Caki2 (cell line): ENCODE measurements at places on chromosomes 6 and 20.

DNA sequence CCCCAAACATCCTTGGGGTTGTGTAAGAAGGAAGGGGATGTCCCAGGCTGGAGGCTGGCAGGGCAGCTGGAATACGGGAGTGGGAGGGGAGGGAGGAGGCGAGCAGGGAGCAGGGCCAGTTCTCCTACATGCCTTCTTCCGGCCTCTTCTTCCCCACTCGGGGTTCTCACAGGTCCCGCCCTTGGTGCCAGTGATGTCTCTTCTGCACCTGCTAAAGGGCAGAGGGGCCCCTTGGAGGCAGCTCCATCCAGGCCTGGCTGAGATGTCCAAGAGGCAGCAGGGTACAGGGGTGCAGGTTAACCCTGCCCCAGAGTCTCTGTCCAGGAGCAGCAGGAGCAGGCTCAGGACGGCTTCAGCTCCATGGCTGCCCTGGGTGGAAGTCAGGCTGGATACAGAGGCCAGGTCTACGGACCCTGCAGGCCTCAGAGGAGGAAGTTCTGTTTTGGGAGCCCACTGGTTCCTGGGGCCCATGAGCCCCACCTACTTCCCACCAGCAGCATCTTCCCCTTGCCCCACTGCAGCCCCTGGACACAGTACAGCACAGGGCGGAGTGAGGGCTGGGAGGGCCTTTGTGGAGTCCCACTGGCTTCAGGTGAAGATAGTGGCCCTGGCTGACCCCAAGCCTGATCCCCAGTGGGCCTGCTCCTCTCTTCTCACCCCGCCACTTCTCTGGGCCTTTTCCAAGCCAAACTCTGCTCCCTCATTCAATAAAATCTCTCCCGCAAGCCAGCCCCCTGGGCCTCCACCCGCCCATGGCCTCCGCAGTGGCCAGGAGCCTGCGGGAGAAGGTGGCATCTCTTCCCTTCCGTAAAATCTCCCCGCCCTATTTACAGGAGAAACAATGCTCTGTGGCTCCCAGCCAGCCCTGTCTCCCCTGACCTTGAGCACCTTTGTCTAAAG lies 60.4 kb downstream of the YTHDF1 start:
- no peak for DNase-seq

- DNase-seq = no peak
Measured at GRCh38 chr6:5723841-5724691, 282.7 kb downstream of the NRN1 start.

DNA sequence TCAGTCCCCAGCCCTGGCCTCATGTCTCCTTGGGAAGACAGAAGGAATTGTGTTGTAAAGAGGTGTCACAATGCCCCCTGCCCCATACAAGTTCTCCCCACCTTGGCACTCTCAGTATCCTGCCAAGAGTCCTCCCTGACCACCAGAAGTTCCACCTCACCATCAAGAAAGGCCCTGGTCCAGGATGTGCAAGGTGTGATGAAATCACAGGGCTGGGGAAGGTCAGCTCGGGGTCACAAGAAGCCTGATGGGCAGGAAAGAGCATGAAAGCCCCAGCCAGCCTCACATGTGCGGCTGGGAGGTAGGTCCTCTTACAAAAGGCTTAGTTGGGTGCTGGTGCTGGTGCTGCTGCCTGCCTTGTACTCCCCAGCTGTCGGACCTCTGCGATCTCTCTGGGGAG lies 12.9 kb upstream of the C6orf132 start:
- no peak for DNase-seq

DNA sequence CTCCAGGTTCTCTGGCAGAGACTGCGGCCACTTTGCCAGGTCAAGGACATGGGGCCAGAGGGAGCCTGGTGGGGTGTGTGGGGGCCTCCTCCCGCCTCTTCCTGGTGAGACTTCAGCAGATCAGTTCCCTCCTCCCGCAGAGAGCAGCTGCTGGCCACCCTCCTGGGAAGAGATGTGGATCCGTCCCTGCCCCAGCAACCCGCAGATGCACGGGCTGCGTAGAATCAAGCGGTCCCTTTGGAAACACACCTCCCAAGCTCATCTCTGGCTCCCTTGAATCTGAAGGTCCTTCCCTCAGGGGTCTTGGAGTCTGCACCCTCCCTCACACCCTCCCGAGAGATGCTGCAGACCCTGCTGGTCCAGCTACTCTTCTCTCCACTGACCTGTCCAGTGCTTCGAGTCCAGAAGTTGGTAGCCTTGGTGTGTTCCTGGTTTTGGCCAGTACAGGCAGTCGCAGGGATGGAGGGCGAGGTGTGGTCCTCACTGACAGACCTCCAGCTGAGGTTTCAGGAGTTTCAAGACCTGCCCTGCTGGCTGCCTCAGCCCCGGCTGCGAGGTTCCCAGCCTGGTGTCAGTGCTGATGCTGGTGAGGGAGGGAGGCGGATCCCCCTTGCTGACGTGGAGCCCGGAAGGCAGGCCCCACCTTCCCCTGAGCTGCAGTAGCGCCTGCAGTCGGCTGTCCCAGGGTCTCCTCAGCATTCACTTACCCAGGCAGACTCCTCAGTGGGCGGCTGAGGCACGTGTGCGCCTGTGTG lies at the start of gene NPBWR2:
Gene NPBWR2 (minus strand): TSS at position 585 of the 755 bp plus-strand sequence. CDS start 734 bp downstream, outside the sequence.
- no peak for DNase-seq

DNA sequence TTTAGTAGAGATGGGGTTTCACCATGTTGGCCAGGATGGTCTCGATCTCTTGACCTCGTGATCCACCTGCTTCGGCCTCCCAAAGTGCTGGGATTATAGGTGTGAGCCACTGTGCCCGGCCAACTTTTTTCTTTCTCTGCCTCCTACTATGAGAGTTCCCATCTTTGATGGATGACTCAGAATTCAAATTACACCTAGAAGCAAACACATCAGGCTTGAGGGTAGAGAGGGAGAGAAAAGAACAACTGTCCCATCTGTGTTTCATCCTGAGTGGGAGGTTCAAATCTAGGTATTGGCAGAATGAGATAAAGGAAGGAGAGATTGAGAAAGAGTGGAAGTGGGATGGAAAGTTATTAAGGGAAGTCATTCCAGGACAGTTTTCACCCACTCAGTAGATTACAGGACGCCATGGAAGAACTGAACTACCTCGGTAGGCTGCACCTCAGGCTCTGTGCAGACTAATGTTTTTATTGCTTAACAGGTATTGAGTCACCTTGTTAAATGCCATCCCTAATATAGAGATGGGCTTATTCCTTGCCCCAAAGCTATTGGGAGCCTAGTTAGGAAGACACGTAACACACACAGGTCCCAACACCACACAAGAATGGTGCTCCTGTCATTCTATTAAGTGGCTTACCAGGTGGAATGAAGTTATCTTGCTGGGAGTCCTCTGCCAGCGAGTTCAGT lies 275.7 kb downstream of the SOX4 start:
- no peak for DNase-seq

GRCh38 chr20:22490287-22491193 lies 93.8 kb downstream of the FOXA2 start:
- peak; percentile 88 for DNase-seq

DNA sequence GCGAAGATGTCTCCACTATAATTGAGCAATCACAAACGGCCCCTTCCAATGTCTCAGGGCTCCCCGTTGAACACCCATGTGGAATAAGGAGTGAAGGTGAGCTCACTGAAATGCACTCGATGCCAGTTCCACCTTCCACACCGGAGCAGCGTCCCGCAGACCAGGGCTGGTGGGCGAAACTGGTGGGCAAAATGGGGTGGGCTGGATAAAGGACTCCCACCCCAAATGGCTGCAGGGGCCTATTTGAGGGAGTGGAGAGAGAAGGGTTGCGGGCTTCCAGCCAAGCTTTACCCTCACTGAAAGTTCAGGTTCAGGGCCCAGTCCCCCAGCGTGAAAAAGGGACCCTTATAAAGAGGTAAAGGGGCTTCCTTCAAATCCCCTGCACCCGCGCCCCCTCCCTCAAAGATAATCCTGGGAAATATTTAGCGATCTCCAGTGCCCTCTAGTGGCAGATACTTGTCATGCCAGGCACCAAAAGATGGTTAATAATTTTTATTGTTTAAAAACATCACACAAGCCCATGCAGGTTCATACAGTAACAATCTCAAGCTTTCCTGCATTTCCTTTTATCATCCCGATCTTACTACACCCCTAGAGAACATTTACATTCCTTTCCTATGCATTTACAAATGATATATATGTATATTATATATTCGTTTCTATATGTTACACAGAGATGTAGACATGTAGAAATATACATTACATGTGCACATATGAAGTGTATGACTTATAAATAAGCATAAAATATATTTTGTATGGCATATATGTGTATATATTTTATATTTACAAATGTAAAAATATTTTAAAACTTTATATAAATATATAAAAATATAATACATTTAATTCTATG lies 58.2 kb upstream of the NKX2-2 start:
- DNase-seq = no peak

- peak; percentile 55 for DNase-seq
Measured at GRCh38 chr20:51434580-51435247, 107.8 kb downstream of the NFATC2 start.

- no peak for DNase-seq
Measured at GRCh38 chr6:157980288-157981131, 1.2 kb upstream of the SYNJ2 start.

GRCh38 chr6:122066200-122066599 lies 333.3 kb upstream of the HSF2 start:
- no peak for DNase-seq

- peak; percentile 80 for DNase-seq
Measured at GRCh38 chr20:44166008-44166407, 21.0 kb downstream of the JPH2 start.

- DNase-seq = peak; percentile 66
Measured at GRCh38 chr6:27296106-27296783, 15.8 kb downstream of the POM121L2 start.

DNA sequence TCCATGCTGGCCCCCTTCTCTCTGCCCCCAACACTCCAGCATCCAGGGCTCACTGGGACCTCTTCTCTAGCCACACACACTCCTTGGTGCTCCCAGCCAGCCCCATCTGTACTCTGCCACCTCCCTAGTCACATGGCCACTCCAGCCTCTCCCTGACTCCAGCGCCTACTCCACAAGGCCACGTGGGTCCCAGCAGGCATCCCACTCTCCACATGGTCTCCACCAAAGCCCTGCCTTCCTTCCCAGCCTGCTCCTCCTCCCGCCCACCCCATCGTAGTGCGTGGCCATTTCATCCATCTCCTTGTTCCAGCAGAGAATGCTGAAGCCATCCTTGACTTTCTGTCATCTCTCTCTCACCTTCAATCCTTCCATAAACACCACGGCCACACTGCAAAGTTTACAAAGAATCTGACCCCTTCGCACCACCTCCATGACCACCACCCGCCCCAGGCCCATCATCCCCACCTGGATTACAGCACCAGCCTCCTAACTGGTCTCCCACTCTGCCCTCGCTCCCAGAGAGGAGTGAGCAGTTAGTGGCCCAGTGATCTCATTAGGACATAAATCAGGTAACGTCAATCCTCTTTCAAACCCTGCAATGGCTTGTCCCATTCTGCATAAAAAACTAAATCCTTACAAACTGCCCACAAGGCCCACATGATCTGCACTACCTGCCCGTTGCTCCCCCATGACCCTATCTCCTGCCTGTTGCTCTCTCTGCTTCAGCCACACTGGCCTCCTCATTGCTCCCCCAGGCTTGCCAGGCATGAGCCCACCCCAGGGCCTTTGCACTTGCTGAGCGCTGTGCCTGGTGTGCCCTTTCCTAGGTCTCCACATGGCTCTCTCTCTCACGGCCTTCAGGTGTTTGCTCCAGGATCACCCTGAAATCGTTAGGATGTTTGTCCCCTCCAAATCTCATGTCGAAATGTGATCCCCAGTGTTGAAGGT lies 96.2 kb downstream of the GRM4 start:
- no peak for DNase-seq

DNA sequence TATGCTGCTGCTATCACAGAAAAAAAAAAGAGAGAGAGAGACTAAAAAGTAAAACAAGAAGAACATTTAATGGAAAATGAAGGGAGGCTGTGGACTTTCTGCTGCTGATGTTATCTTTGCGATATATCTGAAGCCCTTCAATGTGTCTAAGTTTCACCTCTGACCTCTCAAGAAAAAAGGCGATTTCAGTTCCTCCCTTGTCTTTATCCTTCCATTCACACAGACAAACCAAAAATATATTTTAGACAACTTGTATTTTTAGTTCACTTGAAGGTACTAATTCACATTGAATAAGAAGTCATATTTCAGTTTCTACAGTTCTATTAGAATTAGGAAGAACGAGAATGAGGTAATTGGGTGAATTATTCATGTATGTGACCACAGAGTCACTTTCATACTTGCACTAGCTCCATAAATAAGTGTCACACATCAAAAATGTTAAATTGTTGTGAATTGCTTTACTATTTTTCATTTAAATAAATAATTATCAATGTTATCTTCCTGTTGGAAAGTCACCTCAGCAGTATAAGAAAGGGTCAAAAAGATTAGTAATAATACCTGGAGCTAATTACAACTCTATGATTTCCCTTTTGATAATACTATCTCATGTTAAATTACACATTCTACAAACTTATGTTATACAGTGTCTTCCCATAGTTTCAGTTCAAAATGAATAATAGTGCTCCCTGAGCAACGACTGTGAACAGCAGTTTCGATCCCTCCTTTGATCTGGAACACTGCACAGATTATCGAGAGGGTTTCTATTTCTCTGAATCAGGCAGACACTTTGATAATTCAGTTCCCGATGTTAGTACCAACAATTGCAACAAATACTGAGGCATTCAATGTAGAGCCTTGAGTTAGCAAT lies 85.2 kb upstream of the PLCB4 start:
- DNase-seq = no peak

DNA sequence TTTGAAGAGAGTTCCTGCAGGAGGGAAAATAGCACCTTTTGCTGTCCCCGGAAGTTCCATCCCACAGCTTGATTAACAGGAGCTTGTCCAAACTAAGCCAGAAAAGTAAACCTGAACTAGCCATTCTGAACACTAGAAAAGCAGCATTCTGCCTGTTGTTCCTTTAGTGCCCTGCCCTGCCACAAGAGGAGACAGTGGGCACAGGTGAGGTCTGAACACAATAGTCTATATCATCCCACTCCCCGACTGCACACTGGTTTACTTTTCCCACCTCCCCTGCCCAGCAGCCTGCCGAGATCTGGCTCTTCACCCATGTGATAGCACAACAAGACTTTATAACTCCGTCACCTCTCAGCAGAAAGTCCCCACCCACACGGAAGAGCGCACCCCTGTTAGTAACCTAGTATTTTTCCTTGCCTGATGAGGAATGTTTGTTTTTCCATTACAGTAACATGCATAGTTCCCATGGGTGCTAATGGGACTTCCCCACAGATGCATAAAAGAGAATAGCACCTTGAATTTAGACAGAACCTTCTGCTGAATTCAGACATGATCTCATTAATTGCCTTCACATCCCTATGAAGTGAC lies 59.7 kb downstream of the TFAP2A start:
- peak; percentile 91 for DNase-seq
